Activated T-helper 1 cell treated with anti-CD3 and anti-CD28 coated beads, Interleukin-12 subunit alpha, Interleukin-12 subunit beta, Interleukin-2, Interleukin-4 antibody, amounts not matched to agents 30 ng/mL and 10 ng/mL and 1 ng/mL, durations not matched to agents 14 hours and 24 hours and 36 hours (primary cell): ENCODE measurements at places on chromosomes 16 and 17. TPM values are rescaled to one million over a fixed set of nuclear protein-coding genes. Genes with fewer than 3 reads are reported as not detected.
A peak's percentile ranks its signal among the peaks of the same experiment; 100 is the strongest.

DNA sequence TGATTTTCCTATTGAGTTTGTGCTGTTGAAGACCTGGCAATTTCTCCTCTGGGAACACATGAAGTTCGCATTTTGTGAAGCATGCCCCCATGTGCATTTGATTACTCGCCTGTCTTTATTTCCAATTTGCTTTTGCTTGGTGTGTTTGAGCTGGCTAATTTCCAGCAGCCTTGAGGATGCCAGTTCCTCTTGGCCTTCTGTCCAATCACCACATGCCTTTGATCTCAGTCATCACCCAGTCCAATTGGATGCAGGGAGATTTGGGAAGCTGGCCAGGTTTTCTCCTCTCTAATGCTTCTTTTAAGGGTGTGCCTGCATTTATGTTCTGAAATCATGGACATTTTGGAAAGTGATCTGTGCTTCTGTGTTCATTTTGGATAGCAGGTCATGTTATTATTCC, 3.8 kb upstream of the TMEM100 start:
- DNase-seq, result no peak

GJD3 gene
- 0.44 and 0.56 TPM in 2 replicates for total RNA-seq

KCNJ12 gene
- total RNA-seq, result not detected in 2 replicates

PRRT2 gene
- total RNA-seq, result 1.0 and 1.3 TPM in 2 replicates

ODAD4 gene
- total RNA-seq, result 0.39 and 0.73 TPM in 2 replicates

DNA sequence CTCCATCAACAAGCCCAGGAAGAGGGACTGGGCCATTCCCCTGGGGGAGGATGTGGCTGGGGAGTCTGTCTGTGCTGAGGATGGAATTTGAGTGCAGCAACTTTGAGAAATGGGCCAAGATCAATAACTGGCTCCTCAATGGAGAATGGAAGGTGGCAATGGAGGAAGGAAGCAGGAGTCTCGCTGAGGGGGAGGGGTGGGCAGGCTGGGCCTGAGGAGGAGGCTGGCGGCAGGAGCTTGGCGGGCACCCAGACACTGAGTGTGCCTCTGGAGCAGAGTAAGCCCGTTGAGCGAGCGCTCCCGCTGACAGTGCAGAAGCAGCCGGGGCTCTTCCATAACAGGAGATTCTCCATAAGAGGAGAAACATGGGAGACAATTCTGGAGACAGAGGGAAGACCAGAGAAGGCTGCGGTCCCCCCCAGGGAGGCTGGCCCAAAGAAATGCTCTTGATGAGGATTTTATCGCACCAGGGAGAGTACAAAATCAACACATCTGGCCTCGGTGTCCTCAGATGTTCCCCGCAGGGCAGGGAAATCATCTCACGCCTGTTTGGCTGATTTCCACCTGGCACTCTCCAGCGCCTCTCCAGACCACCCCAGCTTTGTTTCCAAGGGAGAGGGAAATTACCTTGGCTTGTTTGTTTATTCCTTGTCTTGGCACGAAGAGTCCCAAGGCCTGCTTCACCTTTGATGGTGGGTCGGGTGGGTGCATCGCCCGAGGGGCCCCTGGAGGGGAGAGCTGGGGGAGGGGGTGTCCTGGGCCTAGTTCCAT, 2.8 kb upstream of the MMP15 start:
- no peak for DNase-seq

GRCh38 chr16:25084797-25085196, 26.7 kb upstream of the LCMT1 start:
- no peak for DNase-seq

HEATR9 gene
- 0.13 TPM in 1 of 2 replicates, not detected in the other for total RNA-seq

- peak; percentile 27 for DNase-seq
Measured at GRCh38 chr17:29292071-29292991, 1.6 kb downstream of the NUFIP2 start.

MT4 gene
- total RNA-seq, result not detected in 2 replicates

GRCh38 chr17:17710728-17711541, 29.7 kb downstream of the RAI1 start:
- DNase-seq, result no peak

ITGAL gene
- total RNA-seq, result 259 and 287 TPM in 2 replicates

DNA sequence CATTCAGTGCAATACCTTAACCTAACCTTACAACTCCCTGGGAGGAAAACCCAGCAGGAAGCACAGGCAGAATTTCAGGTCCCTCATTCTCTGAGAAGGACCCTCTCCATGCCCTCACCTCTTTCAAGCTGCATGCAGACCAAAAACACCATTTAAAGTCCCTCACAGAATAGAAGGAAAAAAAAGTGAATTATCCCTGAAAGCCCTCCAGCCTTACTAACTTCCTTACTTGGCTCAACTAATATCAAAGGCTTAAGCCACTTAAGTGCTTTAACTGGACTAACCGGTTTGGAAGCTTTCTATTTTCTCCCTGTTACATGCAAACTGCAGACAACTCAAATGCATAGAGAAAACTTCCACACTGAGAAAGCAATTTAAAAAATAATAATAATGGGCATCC, 60.5 kb downstream of the ADAMTS18 start:
- no peak for DNase-seq

DNA sequence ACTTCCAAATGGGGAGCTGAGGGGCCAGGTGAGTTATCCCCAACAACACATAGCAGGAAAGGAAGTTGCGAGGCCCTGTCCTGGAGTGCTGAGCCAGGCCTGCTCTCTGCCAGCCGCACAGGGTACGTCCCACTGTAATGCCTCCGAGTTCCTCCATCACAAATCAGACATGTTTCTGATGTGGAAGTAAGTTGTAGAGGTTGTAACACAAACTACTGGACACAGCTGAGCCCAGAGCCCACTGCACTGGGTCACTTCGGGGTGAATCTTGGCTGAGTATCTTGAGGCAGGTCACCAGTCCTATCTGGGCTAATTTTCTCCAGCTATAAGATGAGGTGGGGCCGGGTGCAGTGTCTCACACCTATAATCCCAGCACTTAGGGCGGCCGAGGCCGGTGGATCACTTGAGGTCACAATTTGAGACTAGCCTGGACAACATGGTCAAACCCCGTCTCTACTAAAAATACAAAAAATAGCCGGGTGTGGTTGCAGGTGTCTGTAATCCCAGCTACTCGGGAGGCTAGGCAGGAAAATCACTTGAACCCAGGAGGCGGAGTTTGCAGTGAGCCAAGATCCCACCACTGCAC, 100.8 kb upstream of the CDH5 start:
- DNase-seq, result no peak

ATP2A1 gene
- total RNA-seq, result 2.6 and 3.3 TPM in 2 replicates

- DNase-seq, result no peak
Measured at GRCh38 chr17:37107406-37108083, 158.8 kb downstream of the AATF start.

CASKIN1 gene
- 1.0 and 1.2 TPM in 2 replicates for total RNA-seq

DNA sequence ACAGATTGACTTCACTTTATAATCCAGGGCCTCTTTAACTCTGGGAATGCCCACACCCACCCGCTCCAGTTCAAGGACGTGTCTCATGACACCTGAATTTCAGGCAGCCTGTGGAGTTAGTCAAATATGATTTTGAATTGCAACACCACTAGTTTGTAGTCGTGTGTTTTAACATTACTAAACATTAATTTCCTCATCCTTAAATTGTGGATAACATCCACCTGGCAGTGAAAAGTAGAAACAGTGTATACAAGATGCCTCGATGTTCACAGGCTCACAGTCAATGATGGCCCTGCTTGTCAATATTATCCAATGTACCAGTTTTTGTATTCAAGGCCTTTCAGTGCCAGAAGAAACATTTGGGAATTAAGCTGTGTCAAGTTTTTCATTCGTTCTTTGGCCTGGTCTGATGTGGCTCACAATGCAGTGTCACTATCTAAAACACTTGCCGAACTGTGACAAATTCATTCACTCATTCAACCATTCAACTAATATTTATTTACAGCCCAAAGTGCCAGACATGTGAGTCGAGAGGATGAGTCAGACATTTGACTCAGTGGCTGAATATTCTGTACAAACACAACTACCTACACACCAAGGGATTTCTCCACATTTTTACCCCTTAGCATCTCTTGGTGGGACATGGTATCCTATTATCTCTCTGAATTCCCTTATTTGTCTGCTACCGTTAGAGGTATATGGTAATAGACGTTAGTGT, 1.4 kb downstream of the MEIOB start:
- DNase-seq, result no peak

HOXB1 gene
- total RNA-seq, result not detected in 2 replicates

- DNase-seq, result no peak
Measured at GRCh38 chr16:24164416-24164815, 91.7 kb upstream of the CACNG3 start.

SLC43A2 gene
- total RNA-seq, result 1.7 and 2.5 TPM in 2 replicates

CCL16 gene
- not detected in 2 replicates for total RNA-seq

GRCh38 chr17:8857919-8858318, 9.6 kb downstream of the PIK3R6 start:
- peak; percentile 44 for DNase-seq

RNF112 gene
- total RNA-seq, result not detected in 2 replicates

TMEM132E gene
- total RNA-seq, result not detected in 2 replicates

CNTD1 gene
- not detected in 2 replicates for total RNA-seq

PABPN1L gene
- total RNA-seq, result not detected in 2 replicates

DNA sequence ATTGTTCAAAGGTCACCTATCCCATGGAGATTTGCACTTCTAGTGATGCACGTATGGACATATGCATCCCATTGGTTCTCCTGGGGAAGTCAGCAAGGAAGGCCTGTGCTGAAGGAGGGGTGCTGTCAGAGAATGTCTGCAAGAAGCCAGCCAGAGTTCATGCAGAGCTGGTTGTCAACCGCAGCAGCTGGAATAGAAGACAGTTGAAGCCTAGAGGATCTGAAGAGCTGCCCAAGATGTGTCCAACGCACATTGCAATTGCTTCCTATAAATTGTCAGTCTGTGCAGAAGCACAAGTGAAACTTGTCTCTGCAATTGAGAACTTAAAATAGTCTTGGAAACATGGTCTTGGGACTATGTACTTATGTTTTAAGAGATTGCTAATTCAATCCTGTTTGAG, 82.1 kb upstream of the CNTNAP4 start:
- DNase-seq, result no peak

MT3 gene
- total RNA-seq, result 1.9 and 2.7 TPM in 2 replicates

- DNase-seq, result no peak
Measured at GRCh38 chr17:48470388-48471034, 40.5 kb upstream of the SKAP1 start.
